ENCODE measurements at places on chromosomes 13 and 19. TPM values are rescaled to one million over a fixed set of nuclear protein-coding genes. Genes with fewer than 3 reads are reported as not detected.

GRCh38 chr19:23391236-23391635, 4.0 kb downstream of the ZNF91 start:
- no peak overlapping the region for H3K4me3 ChIP-seq

DNA sequence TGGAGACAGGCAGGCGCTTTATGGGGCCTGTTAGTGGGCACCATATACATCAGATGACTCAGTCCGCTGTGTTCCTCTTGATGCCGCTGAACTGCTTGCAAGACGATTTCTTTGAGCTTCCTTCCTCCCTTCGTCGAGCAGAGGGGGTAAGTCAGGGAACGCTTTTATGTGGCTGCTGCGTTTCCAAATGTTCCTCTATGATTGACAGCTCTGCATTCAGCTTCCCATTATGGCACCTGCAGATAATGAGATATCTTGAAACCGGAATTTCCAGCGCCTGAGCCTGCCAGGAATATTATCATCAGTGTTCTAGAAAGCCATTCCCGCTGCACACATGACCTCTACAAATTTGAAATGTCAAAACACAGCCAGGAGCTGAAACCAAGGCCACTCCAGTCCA, 257.0 kb downstream of the TSHZ3 start:
- H3K36me3 ChIP-seq: no peaks in the 10 kb centered on the region
- no peak for DNase-seq

DNA sequence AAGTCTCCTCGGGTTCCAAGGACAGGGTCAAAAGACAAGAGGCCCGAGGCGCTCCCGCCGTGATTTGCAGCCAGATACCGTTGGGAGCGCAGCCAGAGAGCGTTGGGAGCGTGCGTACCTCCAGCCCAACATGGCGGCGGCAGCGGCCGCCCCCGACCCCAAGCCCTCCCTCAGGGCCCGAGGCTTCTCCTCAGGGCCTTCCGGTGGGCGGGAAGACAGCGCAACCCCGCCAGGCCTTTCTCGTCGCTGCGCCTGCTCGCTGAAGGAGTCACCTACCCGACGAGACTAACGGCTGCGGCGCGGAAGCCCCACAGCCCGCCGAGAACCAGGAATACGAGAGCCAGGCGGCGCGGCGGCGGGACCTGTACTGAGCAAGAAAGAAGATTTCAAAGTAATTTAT, 3.2 kb upstream of the ZNF850 start:
- H3K4me1 ChIP-seq: peaks cover 21% of the 10 kb centered on the region
- H3K36me3 ChIP-seq: no peaks in the 10 kb centered on the region
- H3K27me3 ChIP-seq: no peaks in the 10 kb centered on the region
- no peak overlapping the region for H3K27ac ChIP-seq
- DNase-seq: no peak

DNA sequence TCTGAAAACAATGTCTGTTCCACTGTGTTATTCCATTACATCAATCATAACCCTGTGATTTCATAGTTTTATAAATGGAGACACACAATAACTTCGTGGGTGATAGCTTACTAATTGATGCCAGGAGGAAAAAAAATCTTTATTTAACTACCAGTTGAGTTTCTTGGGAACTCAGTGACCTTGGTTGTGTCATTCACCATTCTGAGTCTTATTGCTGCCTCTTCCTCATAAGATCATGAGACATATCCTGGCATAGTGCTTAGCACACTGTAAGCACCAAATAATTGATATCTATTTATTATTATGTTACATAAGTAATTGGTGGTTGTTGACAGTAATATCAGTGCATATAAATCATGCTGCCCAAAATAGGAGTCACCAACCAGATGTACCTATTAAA, 39.1 kb upstream of the SIN3B start:
- H3K27me3 ChIP-seq: no peaks in the 10 kb centered on the region
- DNase-seq: no peak
- H3K4me1 ChIP-seq: no peaks in the 10 kb centered on the region
- no peaks in the 10 kb centered on the region for H3K36me3 ChIP-seq

DNA sequence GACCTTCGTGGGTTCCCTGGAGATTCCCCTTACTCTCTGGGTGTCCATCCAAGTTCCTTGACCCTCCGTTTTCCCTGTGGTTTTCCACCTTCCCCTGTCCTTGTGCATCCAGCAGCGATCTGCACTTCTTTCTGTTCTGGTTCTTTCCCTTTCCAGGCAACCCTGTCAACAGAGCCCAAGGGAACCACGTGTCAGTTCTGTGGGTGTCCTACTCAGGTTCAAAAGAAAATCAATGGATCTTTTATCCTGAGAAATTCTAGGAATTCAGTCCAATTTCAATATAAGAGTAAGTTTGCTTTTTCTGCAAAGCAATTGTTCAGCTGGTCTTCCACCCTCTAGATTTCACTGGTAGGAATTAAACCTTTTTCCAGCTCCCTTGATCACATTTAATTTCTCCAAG, 1394.8 kb upstream of the SLC10A2 start:
- no peaks in the 10 kb centered on the region for H3K4me1 ChIP-seq
- no peak overlapping the region for H3K27ac ChIP-seq
- H3K4me3 ChIP-seq: no peak overlapping the region
- H3K27me3 ChIP-seq: no peaks in the 10 kb centered on the region
- DNase-seq: no peak

DNA sequence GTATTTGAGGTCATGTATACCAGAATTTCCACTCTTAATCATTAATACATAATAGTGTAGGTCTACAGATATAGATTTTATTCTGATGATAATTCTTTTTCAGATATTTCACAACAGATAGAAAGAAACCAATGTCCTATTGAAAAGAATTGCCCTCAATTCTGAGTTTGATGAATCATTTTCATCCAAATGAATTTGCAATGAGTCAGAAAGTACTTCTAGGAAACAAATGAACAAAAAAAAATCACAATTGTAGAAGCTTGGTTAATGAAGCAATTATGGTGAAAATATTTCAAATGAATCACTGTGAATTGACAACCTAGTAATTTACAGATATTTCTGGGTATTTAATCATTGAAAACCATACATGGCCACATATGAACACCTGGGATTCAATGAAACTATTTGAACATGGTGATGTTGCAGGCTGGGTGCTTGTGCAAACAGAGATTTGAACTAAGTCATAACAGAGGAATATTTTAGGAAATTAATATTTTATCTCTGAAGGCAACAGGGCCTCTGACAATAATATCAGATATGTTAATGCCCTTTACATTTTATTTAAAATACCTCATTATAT, 360.9 kb downstream of the SLITRK5 start:
- no peak overlapping the region for H3K4me3 ChIP-seq
- H3K27me3 ChIP-seq: no peaks in the 10 kb centered on the region
- DNase-seq: no peak
- no peak overlapping the region for H3K27ac ChIP-seq

DNA sequence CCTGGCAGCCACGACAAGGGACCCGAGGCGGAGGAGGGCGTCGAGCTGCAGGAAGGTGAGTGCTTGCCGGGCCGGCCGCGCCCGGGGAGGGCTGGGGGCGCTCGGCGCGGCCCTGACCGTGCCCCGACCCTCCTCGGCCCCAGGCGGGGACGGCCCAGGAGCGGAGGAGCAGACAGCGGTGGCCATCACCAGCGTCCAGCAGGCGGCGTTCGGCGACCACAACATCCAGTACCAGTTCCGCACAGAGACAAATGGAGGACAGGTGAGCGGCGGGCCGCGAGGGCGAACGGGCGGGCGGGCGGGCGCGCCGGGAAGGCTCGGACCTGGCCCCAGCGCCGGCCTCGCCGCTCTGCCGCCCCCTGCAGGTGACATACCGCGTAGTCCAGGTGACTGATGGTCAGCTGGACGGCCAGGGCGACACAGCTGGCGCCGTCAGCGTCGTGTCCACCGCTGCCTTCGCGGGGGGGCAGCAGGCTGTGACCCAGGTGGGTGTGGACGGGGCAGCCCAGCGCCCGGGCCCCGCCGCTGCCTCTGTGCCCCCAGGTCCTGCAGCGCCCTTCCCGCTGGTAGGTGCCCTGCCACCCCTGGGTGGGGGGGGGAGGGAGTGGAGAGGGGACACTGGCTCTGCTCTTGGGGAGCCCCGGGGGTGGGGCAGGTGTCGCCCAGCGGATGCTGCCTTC, 816 bp downstream of the USF2 start:
- peak overlapping the region; percentile 76 for H3K4me3 ChIP-seq
- no peak for DNase-seq
- H3K36me3 ChIP-seq: peaks cover 43% of the 10 kb centered on the region
- no peaks in the 10 kb centered on the region for H3K27me3 ChIP-seq

DNA sequence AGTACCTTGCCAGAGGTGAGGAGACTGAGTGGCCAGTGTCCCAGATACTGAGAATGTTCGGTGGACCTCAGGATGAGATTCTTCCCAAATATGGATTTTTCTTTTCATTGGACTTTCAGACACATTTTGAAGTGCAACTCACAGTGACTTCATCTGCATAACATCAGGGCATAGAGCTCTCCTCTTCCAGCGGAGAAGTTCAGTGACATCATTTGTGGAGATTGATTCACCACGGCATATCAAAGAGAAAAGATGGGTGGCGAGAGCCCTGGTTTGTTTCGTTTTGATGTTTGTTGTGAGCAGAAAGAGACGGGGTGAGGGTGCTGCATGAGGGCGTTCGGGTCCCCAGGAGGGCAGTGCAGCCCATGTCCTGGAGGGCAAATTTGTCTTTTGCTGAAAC, 120.1 kb upstream of the GPR12 start:
- no peak for DNase-seq
- no peaks in the 10 kb centered on the region for H3K27me3 ChIP-seq
- no peak overlapping the region for H3K4me3 ChIP-seq
- no peaks in the 10 kb centered on the region for H3K4me1 ChIP-seq
- no peaks in the 10 kb centered on the region for H3K36me3 ChIP-seq

GRCh38 chr19:40466219-40466984, 399 bp upstream of the SPTBN4 start:
- H3K4me3 ChIP-seq: peak overlapping the region; percentile 65
- no peaks in the 10 kb centered on the region for H3K27me3 ChIP-seq
- peaks cover 43% of the 10 kb centered on the region for H3K4me1 ChIP-seq
- DNase-seq: peak; percentile 94
- H3K27ac ChIP-seq: peak overlapping the region; percentile 95
- H3K36me3 ChIP-seq: no peaks in the 10 kb centered on the region

GRCh38 chr13:112177450-112178288, 110.7 kb downstream of the SOX1 start:
- H3K36me3 ChIP-seq: no peaks in the 10 kb centered on the region
- H3K4me3 ChIP-seq: no peak overlapping the region
- no peaks in the 10 kb centered on the region for H3K27me3 ChIP-seq
- H3K27ac ChIP-seq: no peak overlapping the region
- H3K4me1 ChIP-seq: peaks cover 6% of the 10 kb centered on the region

DNA sequence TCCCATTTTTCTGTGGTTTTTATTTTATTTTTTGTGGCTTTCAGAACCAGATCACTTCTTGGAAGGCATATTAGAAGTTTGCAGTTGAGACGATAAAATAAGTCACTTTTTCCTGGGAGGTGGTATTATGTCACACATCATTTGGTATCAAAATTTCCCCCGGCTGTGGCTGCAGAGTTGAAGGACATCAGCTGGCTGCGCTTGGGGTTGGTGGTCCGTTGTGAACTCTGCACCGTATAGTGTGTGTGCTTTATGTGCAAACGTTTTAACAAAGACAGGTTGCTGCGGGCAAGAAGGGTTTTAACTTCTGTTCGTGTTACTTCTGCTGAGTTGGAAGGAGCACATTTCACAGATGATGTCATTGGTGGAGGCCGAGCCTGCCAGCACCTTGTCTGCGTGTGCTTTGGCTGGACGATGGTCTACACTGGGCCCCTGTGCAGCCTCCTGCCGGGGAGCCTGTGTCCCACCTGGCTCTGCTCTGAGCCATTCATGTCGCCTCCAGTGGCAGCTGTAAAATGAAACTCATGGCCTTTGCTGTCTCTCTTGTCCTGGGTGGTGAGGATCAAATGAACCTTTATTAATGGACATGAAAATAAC, 9.6 kb downstream of the ATP11A start:
- H3K4me1 ChIP-seq: peaks cover 16% of the 10 kb centered on the region
- H3K27ac ChIP-seq: no peak overlapping the region
- H3K27me3 ChIP-seq: no peaks in the 10 kb centered on the region

GRCh38 chr19:4090356-4091220, 23.9 kb upstream of the ZBTB7A start:
- H3K27ac ChIP-seq: no peak overlapping the region
- no peaks in the 10 kb centered on the region for H3K27me3 ChIP-seq
- H3K36me3 ChIP-seq: peaks cover 40% of the 10 kb centered on the region

DNA sequence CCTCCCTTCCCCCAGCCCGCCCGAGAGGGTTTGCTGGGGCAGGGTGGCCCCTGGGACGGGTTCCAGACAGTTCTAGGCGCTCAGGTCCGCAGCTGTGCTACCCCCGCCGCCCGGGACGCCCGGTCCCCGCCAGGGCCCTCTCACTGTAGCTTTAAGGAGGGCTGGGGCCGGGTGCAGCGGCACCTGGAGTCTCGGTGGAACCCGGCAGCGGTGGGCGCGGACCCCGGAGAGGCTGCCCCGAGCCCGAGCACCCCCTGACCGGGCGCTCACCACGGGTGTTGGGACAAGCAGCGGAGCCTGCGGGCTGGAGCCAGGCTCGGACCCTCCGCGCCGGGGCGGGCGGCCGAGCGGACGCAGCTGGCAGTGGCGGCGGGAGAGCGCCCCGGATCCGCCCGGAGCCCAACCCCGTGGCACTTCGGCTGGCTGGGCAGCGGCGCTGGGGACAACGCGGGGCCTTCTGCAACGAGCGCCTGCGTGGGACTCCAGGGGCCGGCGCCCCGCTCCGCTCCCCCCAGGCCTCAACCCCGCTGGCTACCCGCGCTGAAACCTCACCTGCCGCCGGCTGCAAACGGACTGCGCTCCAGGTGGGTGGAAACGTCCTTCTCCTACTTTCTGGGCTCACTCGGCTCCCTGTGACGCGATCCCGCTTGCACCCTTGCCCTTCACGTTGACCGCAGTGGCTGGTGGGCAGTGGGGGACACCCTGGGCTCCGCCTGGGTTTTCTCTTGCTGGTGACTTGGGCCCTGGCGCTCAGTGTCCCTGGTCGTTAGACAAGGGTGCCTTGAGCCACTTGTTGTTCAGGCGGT, 81.1 kb downstream of the ZNF429 start:
- no peak for DNase-seq
- H3K27ac ChIP-seq: peak overlapping the region; percentile 36
- no peaks in the 10 kb centered on the region for H3K27me3 ChIP-seq
- peaks cover 7% of the 10 kb centered on the region for H3K4me1 ChIP-seq
- no peaks in the 10 kb centered on the region for H3K36me3 ChIP-seq

The ZNF709 gene
- total RNA-seq: 3.7 TPM

The ATXN8OS gene
- total RNA-seq: not detected

The OR7C1 gene
- total RNA-seq: 0.74 TPM

The MAST1 gene
- 1.2 TPM for total RNA-seq

The GPALPP1 gene
- total RNA-seq: 20.9 TPM

The ZNF581 gene
- total RNA-seq: 15.5 TPM

All from vagina (tissue), 2 donors.